ENCODE measurements at places on chromosomes 4 and X.

GRCh38 chr4:158801066-158801465 lies 32.2 kb downstream of the FNIP2 start:
- no peak for DNase-seq

DNA sequence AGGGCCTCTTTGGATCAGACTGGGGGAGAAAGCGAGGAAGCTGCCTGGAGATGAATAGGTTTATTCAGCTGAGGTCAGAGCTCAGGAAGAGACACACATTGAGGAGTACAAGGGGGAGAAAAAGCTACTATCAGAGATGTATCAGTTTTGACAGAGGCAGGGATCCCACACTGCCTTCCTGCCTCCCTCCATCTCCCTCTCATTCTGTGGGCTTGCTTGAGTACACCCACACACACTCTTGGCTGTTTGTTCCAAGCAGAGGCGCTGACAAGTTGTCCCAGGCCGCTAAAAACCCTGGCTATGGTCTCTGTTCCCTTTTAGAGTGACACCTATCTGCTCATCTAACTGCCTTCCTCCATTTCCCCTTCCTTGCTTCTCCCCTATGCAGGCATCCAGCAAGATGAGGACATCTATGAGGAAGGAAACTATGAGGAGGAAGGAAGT lies 5.2 kb downstream of the TSPYL2 start:
- no peak for DNase-seq

DNA sequence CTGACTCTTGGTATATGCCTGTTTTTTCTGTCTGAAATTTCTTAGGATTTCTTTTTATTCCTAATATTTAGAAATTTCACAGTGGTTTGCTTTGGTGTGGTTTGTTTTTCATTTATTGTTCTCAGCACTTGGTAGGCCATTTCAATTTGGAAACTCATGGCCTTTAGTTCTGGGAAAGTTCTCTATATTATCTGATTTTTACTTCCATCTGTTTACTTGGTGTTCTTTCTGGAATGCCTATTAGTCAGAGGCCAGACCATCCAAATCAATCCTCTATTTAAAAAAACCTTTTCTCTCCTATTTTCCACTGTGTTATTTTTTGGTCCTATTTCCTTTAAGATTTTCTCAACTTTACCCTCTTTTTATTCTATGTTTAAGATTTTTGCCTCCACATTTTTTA lies 188.1 kb upstream of the SFRP2 start:
- no peak for DNase-seq

- no peak for DNase-seq
Measured at GRCh38 chrX:3094261-3094660, 53.0 kb downstream of the ARSF start.

GRCh38 chr4:85632981-85633380 lies 158.0 kb downstream of the ARHGAP24 start:
- no peak for DNase-seq

- no peak for DNase-seq
Measured at GRCh38 chr4:84596826-84597225, 13.9 kb downstream of the CDS1 start.

DNA sequence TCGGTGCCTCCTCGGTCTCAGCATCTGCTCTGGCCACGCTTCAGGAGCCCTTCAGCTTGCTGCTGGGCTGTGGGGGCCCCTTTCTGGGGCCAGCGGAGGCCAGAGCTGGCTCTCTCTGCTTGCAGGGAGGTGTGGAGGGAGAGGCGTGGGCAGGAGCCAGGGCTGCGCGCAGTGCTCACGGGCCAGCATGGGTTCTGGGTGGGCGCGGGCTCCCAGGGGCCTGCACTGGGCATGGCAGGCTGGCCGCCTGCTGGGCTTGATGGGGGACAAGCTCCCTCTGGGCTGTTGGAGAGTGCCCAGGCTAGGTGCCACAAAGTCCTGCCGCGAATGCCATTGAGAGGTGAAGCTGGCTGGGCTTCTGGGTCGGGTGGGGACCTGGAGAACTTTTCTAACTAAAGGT lies 57.3 kb upstream of the AGA start:
- DNase-seq, result no peak

DNA sequence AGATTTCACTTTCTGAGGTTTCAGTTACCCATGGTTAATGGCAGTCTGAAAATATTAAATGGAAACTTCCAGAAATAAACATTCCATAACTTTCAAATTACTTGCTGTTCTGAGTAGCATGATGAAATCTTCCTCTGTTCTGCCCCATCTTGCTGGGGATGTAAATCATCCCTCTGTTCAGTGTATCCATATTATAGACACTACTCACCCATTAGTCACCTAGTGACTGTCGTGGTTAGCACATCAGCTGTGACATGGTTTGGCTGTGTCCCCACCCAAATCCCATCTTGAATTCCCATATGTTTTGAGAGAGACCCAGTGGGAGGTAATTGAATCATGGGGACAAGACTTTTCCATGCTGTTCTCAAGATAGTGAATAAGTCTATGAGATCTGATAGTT lies 125.5 kb upstream of the GIMD1 start:
- no peak for DNase-seq

GRCh38 chr4:126202226-126202625 lies 887.5 kb downstream of the FAT4 start:
- DNase-seq, result no peak

- DNase-seq, result no peak
Measured at GRCh38 chrX:119442286-119442685, 26.0 kb upstream of the SLC25A5 start.

GRCh38 chr4:5785806-5786680 lies 75.0 kb downstream of the EVC start:
- DNase-seq, result no peak

DNA sequence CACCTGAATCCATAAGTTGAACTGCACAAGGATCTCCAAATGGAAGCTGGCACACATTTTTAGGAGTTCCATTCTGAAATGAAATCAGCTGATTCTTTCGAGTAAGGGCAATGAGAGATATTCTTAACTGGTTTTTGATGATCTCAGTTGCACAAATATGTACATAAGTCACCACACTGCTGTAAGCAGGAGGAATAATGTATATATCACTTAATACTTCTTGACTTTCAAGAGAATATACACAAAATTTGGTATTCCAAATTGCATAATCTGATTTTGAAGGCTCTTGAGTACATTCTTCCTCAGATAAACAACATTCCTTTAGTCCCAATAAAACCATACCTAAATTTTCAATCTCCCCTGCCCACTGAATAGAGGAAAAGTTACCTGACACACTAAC lies 8.2 kb downstream of the FANCB start:
- DNase-seq, result no peak

GRCh38 chr4:52244103-52244775 lies 193.1 kb downstream of the SPATA18 start:
- DNase-seq, result no peak

- DNase-seq, result no peak
Measured at GRCh38 chr4:2401610-2401983, 16.8 kb downstream of the ZFYVE28 start.

GRCh38 chrX:53717205-53717604 lies 30.7 kb upstream of the HUWE1 start:
- no peak for DNase-seq

DNA sequence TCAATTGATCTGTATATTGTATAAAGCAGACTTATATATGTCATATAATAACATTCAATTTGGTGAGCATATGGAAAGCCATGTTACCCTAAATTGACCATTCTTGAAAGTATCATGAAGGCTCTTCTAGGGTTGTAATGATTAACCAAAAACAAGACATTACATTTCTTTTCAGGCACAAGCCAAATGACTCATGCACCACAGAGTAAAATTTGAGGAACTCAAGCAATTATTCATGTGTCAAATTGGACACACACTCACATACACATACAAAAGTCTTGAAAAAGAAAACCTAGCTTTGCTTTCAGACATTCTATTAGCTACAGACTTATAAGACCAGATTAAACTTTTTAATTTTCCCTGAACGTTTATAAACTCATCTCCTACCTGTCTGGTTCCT lies 146.5 kb upstream of the PCDH18 start:
- no peak for DNase-seq

DNA sequence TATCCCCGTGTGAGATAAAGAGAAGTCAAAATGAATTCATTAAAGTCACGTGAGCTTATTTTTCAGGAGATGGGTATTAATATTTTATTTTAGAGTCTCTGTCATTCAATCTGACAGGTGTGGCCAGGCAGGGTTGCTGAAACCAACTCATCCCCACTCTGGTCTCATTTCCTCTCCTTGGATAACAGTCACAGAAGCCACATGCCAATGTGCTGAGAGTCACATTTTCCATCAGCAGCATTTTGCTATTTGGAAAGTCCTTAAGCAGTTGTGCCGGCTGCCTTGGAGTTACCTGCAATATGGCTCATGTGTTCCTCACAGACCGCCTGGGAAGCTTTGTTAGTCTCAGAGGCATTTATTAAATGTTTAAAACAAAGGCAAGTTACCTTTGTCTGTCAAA lies 302.3 kb downstream of the DCHS2 start:
- no peak for DNase-seq

DNA sequence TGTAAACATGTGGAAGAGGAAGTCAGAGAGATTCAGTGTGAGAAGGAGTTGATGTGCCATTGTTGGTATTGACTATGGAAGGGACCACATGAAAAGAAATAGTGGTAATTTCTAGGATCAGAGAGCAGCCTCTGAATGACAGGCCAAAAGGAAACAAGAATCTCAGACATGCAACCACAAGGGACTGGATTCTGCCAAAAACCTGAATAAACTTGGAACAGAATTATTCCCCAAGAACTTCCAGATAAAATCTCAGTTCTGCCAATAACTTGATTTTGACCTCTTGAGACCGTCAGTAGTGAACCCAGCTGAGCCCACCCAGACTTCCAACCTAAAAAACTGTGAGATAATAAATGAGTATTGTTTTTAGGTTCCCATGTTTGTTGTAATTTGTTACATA lies 653.6 kb upstream of the NR3C2 start:
- no peak for DNase-seq

DNA sequence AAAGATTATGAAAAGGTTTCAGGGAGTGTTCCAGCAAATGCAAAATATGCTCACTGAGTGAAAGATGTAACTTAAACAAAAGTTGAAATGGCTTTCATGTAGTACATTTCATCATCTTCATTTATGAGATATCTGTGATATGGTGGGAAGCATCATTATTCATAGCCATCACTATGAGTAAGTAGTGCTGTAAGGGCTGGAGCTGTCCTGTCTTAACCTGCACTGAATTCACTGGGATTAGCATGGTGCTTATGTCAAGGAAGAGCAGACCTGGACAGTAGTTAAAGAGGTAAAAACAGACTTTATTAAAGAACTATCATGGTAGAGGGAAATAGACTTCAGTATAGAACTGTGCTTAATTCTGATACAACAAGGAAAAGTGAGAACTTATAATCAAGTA lies 1347.3 kb downstream of the RPA4 start:
- no peak for DNase-seq

DNA sequence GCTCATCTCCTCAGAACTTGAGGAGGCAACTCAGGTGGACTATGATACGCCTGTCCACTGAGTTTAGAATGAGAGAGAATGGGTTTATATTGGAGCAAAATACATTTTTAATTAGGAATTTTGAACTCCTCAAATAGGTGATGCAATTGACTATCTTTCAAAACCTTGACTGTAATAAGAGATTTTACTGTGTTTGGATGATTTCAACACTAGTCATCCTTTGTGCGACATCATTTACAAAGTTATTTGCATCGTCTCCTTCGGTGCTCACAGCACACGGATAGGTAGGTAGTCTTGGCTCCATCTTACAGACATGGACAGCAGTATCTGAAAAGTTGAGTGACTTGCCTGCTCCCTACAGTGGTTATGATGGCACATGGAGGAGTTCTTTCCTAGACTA lies 67.0 kb downstream of the AASDH start:
- no peak for DNase-seq

DNA sequence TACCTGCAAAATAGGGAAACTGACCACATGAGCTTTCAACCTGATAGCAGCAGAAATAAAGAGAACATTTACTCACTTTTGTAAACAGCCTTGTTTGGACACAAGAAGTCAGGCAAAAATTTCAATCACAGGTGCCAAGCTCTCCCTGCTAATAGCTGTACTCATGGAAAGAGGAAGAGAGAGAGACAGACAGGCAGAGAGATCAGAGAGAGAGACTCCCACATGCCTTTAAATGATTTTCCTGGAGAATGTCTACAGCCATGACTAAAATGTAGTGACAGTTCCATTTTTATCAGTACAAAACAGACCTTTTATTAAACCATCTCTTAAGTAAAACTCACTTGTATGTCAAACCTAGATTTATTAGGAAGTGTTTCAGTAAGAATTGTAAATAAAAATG lies 752.9 kb downstream of the TRAM1L1 start:
- no peak for DNase-seq

DNA sequence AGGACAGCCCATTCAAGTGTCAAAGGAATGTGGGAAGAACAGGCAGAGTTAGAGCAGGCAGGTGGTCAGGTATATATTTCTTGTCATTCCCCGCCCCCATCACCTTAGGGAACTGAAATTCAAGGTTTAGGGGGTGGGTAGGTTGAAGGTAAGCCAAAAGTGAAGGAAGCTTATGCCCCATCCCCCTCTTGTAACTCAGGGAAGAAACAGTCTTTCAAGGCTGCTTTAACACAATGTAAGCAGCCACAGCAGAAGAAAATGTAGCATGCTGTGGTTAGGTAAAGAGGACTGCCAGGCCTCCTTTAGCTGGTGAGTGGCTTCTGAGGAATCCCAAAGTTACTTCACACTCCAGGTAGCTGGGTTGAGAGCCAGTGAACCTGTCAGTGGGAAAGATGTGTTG lies 122.3 kb downstream of the RS1 start:
- DNase-seq, result no peak
